ENCODE measurements at places on chromosomes 2 and 18.

DNA sequence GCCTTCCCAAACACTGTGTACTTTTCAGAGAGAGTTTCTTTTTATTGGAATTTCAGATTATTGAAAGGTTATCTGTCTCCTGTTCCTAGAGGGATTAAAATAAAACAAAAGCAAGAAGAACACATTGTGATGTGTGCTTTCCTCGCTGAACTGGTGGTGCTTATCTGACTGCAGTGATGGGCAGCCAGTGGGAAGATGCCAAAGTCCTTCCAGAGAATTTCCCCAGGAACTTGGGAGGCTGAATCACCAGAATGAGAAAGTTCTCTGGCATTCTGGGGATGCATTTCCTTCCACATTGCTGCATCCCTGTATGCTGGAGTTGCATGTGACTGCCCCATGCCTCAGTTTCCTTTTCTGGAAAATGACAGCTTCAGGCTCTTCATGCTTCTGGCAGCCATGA is 53.9 kb upstream of the SEC11C start:
- DNase-seq, result no peak

DNA sequence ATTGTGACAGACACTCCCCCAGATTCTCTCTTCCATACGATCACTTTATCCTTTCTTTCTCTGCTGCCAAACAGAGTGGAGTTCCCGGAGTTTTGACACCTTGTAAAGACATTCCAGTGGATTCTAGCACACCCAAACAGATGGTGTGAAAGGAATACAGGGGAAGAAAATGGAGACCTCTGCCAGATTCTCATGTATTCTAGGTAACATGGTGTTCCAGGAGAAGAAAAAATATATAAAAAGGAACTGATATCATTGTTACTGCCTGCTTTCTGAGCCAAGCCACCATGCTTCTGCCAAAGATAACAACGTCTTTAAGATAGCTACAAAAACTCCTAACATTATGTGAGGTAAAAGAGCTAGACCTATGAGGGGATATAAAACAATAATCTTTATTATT is 136.5 kb downstream of the TXNL1 start:
- DNase-seq, result no peak

DNA sequence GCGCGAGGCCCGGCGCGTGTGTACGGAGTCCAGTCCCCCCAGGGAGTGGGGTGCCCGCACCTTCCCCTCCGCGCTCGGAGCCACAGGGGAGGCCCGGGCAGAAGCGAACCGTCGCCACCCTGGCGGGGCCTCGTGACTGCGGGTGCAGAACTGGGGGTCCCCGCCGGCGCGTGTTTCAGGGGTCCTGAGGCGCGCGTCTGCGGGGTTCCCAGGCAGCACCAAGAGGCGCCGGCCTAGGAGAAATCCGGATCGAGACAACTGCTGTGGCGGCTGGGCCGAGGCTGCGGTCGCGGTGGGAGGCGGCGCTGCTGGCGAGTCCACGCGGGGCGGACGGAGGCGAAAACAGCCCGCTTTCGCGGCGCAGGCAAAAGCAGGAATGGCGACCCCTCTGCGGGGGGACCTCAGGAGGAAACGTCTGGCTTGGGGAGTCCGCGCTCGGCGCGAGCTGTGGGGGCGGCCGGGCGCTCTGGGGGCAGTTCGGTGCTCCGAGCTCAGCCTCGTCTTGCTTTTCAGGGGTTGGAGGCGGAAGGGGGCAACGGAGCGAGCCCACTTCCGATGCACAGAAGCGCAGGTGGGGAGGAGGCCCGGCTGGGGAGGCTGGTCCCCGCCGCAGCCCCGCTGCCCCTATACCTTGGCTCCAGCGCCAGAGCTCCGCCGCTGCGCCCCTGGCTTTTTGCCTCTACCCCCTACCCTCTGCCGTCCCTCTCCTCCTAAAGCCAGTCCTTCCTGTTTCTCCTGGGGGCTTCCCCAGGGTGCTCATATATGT is 81.5 kb upstream of the LDLRAD4 start:
- no peak for DNase-seq

DNA sequence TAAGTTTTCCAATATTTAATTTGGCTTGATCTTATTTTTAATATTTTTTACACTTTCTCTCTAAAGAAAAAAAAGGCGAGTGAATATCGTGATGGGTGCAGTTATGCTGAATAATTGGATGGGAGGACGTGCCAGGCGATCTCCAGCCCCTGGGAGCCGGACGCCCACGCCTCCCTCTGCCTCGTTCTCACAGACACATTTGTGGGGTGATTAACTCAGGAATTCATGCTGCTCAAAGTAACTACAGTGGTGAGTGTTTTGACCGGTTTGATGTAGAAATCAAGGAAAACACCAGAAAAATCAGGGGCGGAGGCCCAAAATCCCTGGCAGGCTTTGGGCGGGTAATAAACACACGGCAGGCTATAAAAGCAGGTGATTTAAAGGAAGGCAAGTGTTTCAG is 736.8 kb upstream of the SALL3 start:
- DNase-seq, result no peak

DNA sequence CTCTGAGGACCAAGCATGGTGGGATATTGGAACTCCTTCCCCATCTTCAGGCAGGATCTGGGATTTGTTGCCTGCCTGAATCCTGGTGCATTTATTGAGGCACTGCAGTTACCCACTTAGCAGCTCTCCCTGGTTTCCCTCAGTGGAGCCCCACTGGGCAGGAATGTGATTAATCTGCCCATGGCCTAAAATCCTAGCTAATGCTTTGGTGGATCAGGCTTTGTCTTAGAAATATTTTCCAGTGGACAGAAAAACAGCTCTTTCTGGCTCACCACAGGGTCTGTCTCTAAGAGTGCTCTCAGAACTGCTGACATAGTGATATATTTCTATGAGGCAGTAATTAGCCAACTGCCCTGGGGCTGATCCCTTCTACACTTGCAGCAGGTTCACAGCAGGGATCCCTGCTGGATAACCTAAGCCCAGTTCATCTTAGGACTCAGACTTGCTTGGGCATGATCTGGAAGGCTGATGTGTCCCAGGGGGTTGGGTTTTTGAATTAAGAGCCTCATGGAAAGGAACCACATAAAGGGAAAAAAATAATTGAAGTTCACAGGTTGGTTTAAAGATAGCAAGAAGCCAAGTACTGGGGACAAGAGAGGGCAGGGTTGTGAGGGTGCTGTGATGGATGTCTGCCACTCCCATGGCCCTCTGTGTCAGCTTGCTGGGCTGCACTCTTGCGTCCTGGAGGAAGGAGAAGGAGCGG is 44.3 kb upstream of the ZDBF2 start:
- DNase-seq, result no peak

- DNase-seq, result no peak
These were observed 217.7 kb downstream of the MBD5 start for GRCh38 chr2:148238561-148238960.

GRCh38 chr2:61478086-61478485 is 7.2 kb upstream of the USP34 start:
- no peak for DNase-seq

- no peak for DNase-seq
These were observed 231.4 kb downstream of the HAUS1 start for GRCh38 chr18:46335534-46336101.

GRCh38 chr2:96142217-96143113 is 2.8 kb downstream of the DUSP2 start:
- DNase-seq, result no peak

DNA sequence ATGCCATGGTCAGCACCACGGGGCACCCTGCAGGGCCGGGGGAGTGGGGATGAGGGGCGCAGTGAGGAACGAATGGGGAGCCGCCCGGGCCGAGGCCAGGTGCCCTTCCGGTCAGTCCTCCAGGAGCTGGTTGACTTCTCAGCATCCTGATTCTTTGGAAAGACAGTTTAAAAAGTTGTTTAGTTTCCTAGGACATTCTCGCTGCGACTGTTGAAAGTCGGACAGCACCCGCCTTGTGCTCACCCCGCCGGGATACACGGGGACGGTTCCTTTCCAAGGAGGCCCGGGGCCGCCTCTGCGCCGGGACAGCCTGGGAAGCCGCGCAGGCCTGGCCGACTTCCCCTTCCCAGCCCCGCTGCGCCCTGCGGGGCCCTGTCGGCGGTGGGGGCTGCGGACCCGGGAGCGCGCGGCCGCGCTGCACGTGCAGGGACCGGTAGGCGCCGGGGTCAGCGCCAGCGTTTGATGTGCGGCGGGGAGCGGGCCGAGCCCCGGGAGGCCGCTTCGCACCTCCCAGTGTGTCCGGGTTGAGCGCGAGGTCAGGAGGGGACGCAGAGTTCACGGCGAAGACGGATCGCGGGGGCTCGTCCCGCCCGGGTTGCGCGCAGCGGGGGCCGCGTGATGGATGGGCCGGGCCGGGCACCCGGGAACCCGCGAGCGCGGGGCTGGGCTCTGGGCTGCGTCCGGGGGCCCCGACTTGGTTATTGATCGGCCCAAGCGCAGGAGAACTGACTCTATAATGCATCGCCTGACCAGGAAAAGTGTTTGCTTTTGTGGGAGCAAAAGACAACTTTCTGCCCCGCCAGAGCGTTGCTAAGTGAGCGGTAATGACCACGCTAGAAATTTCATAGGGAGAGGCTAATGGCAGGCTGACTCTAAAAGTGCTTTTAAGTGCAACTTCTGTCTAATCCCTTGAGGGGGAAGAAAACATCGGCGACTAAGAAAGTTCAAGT is 28.0 kb upstream of the SMIM21 start:
- DNase-seq, result no peak

- no peak for DNase-seq
These were observed 114.1 kb upstream of the OSR1 start for GRCh38 chr2:19472391-19472978.

- no peak for DNase-seq
These were observed 558 bp downstream of the THAP4 start for GRCh38 chr2:241636182-241637017.

GRCh38 chr2:200446612-200447011 is 63.3 kb downstream of the KCTD18 start:
- no peak for DNase-seq

DNA sequence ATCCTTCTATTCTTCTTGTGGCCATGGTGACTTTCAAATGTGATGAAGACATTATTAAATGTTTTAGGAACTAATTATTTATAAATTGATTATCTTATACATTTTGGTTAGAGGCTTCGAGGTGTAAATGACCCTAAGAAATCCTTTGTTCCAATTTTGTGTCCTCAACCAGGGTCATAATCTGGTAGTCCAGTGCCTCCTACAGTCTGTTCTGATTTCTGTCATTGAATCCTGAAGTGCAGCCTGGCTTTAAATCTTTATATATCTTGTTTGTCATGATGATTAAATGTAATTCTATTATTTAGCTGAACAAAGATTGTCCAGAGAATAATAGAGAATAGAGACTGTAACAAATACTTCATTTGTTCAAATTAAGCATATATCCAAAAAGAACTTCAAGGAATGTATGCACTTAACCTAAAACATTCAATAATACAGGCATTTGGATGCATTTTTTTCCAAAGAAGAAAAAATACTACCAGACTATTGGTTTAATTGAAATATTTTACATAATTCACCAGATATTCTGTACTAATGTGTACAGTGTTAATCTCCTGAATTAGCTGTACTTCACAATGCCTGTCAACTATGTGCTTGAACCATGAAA is 89.8 kb downstream of the PRPF40A start:
- no peak for DNase-seq

DNA sequence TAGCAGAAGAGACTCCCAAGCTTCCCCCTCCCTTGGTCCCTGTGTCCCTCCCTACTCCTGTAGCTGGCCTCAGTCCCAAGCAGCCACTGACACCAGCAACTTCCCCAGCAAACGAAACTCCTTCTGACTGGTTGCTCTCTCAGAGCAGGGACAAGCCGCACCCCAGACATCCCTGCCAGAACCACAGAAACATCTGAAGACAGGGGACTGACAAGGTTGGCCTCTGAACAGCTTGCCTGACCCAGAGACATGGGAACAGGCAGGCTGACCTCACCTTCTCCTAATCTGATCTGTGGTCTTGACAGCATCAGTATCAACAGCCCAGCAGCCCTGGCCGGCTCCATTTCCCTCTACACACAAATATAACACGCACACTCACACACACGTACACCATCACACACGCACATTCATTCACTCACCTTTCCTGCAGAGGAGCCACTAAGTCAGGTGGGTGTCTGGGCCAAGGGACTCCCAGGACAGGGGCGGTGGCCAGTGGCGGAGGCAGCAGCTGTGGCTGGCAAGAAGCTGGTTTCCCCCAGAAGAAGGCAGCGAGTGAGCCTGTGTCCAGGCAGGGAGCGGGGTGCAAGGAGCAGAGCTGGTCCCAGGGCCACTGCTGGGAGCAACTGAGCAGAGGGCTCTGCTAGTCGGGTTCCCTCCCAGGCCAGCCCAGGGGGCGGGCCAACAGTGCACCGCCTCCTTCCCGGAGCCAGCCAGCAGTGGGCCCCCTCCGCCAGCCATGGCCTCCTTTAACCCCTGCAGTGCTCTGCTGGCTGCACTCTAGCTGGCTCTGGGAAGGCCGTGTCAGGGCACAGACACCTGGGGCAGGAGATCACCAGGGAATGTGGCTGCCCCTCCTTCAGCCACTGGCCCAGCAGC is 59.1 kb downstream of the TNS1 start:
- DNase-seq, result no peak

Measured in stimulated activated CD4-positive, alpha-beta T cell treated with anti-CD3 and anti-CD28 coated beads, TNF-alpha, amount 100 ng/mL, for 24 hours (primary cell).